Right renal cortex interstitium (tissue), 3 donors: ENCODE measurements at places on chromosomes 2 and 18.
A peak's percentile ranks its signal among the peaks of the same experiment; 100 is the strongest.

DNA sequence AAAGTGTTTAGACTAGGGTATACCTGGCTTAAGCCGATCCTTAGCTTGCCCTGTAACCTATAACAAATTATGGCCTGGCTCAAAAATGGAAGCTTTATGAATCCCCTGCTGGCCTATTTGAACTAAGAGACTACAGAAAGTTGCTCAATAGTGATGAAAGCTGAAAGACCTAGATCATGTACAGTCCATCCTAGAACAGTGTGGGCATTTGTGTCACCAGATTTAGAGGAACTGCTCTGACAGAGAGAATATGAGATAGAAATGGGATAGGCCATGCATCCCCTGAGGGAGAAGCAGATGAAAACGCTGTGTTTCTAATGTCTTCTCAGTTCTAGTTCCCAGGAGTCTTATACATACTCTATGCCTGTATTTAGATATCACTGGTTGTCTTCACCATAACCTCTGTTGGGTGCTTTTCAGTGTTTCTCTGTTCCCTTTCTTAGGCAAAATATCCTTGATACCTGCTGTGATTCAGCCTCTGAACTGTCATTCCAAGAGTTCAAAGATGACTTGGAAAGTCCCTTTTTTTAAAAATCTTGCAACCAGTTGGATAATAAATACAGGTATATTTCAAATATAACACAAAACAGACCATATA lies 246.9 kb upstream of the SLC39A10 start:
- no peak for DNase-seq

GRCh38 chr2:71901466-71901865 lies 246.2 kb downstream of the CYP26B1 start:
- no peak for DNase-seq

- DNase-seq = no peak
Measured at GRCh38 chr2:112848833-112849232, 12.3 kb upstream of the IL1B start.

- no peak for DNase-seq
Measured at GRCh38 chr2:207935121-207935990, 90.0 kb downstream of the PLEKHM3 start.

GRCh38 chr2:31151501-31151900 lies 13.3 kb upstream of the GALNT14 start:
- no peak for DNase-seq

DNA sequence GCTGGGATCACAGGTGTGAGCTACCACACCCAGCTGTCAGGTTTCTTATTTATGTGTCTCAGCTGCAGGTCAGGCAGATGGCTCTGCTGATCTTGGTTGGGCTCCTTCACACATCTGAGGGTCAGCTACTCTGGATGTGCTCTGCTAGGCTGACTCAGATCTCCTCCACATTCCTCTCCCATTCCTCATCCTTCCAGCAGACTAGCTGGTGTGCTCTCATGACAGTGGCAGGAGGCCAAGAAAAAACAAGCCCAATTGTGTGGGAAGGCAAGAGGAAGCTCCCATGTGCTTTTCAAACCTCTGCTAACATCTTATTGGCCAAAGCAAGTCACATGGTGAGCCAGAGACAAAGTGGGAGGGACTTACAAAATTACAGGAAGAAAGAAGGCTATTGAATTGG lies 11.7 kb upstream of the MSH6 start:
- no peak for DNase-seq

- DNase-seq = no peak
Measured at GRCh38 chr18:31056296-31056695, 13.8 kb upstream of the DSC3 start.

DNA sequence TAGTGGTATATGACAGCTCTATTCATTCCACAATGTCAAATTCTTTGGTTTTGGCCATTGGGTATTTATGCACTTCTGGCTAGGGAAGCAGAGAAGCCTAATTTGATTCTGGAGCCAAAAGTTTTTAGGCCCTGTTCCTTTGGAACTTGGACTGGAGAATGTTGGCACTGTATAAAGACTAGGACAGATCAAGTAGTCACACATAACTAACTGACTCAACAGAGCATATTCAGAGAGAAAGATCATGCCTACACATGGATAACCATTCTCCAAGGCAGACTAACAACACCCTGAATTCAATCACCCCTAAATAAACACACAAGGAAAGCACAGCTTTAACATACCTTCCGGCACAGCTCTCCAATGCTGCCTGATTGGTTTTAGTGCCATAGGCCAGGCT lies 62.9 kb downstream of the ARHGAP15 start:
- no peak for DNase-seq

- no peak for DNase-seq
Measured at GRCh38 chr2:223956300-223956699, 963 bp upstream of the MRPL44 start.

DNA sequence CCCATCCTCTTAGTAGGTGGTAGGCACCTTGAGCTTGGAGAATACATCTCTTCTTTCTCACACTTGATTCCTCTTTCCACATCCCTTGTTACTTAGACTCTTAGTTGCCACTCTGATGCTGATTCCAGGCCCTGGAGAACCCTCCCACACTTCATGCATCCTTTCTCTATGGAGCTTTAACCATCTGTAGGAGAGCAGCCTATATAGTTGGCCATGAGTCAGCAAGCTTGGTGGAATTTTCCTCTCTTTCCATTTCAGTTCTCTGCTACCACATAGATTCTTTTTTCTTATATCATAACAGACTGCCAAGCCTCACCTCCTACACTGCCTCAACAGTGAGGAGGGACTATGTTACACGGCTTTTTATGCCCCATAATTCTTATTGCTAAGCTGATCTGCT lies 851.6 kb upstream of the CDH2 start:
- DNase-seq = no peak

- DNase-seq = no peak
Measured at GRCh38 chr2:221533299-221533698, 38.8 kb downstream of the EPHA4 start.

GRCh38 chr2:140624200-140624599 lies 1506.6 kb downstream of the LRP1B start:
- no peak for DNase-seq

DNA sequence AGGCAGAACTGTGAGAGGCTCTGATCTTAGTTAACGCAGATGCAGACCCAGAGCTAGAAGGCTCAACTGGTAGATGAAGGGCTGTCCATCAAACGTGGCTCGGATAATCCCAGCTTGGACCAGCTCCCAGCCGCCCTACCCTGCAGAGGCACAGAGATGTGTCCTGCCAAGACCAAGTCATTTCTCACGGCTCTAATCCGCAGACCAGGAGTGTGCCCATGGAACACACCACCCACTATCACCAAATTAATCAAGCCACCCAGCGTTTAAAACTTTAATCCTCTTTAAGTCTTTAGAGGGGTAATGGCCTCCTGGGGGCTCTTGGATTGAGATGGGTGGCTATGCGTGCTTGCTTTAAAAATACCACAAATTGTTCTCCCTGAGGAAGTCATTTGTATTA lies 17.5 kb downstream of the LYPD1 start:
- no peak for DNase-seq

DNA sequence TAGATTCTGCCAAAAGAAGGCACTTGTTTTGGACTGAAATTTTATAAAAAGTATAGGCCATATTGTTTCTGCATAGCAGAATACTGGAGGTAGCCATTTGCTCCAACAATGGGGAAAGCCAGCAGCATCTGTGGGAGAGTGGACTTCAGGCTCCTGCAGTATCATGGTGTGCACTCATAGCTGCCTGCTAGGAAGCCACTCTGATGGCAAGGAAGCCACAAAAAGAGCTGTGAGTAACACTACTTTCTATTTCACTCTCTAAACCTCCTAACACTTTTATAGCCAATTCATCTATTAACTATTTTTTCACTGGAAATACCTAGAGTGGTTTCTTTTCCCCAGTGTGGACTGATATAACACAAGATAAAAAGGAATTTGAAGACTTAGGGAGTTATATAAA lies 144.4 kb upstream of the KCNJ3 start:
- DNase-seq = no peak

GRCh38 chr18:44589693-44590355 lies 90.9 kb upstream of the SETBP1 start:
- DNase-seq = no peak

DNA sequence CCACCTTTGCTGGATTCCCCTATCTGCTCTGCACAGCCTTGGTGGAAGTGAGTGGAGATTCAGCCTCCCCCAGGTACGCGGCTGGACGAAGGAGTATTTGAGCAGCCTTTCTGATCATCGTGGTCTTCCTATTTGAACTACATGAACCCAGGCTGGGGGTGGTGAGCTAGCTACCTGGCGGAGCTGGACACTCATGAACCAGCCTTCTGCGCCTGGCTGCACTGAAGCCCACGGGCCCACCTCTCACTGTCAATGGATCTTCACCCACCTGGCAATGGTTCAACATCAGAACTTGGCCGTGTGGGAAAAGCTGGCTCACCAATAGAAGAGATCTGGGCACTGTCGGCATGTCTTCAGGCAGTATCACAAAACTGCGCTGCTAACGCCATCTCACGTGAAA lies 35.4 kb downstream of the ANKMY1 start:
- no peak for DNase-seq

- no peak for DNase-seq
Measured at GRCh38 chr2:169598982-169599381, 14.8 kb downstream of the PPIG start.

DNA sequence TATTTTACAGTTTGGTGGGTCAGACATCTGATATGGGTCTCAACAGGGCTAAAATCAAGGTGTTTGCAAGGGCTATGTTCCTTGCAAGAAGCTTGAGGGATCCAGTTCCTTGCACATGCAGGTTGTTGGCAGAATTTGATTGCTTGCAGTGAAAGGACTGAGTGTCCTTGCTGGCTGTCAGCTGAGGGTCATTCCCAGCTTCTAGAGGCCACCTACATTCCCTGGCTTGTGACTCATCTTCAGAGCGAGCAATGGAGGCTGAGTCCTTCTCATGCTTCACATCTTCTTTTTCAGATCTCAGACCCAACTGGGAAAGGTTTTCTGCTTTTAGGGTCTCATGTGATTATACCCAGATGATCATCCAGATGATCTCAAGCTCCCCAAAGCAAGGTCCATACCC lies 12.4 kb downstream of the MEX3C start:
- no peak for DNase-seq

GRCh38 chr2:166373539-166373938 lies 2.2 kb downstream of the SCN9A start:
- DNase-seq = no peak

DNA sequence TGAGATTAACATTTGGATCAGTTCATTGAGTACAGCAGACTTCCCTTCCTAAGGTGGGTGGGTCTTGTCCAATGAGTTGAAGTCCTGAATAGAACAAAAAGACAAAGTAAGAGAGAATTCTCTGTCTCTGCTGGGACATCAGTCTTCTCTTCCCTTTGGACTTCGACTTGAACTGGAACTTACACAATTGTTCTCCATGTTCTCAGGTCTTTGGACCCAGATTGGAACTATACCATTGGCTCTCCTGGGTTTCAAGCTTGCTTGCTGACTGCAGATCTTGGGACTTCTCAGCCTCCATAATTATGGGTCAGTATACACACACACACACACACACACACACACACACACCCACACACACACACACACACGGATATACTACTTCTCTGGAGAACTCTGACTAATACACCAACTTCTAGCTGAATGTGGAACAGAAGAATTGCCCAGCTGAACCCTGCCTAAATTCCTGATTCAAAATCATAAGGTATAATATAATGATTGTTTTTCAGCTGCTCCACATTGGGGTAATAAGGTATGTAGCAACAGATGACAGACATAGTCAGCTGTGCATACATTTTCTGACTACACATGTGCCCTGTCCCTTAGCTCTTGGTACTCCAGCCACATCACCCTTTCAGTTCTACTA lies 214.0 kb downstream of the TGIF1 start:
- no peak for DNase-seq

GRCh38 chr2:196983934-196984333 lies 57.4 kb upstream of the PGAP1 start:
- no peak for DNase-seq

GRCh38 chr2:83081826-83082690 lies 1377.0 kb downstream of the SUCLG1 start:
- peak; percentile 38 for DNase-seq

GRCh38 chr18:9234528-9234927 lies 97.9 kb downstream of the ANKRD12 start:
- DNase-seq = no peak

DNA sequence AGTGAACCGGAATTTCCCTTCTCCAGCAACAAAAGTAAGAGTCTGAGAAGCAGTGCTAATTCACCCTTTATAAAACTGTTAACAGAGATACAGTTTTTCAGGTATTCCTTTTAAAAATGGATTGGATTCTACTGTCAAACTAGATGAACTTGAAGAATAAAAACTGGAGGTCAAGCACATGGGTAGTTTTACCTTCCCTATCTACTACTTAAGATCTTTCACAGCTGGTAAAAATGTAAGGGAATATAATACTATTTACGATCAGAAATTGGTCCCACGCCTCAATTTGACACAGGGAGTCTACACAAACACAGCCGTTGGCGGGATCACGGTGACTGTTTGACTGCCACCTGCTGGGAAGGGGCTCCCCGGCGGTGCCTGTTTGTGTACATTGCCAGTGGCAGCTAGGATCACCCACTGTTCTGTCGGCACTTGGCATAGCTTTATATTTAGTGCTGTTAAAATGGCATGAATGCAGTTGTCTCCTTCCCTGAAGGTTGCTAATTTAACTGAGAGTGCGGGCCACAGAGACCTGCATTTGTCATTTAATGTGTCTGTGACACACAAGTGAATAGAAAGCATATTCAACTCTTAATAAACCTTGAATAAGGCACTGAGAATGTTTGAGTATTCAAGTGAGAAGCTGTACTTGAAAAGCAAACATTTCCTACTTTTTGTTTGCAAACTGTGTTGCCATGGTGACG lies 59.5 kb downstream of the ABCG8 start:
- no peak for DNase-seq

GRCh38 chr2:85064927-85065577 lies 68.1 kb upstream of the TCF7L1 start:
- DNase-seq = no peak

DNA sequence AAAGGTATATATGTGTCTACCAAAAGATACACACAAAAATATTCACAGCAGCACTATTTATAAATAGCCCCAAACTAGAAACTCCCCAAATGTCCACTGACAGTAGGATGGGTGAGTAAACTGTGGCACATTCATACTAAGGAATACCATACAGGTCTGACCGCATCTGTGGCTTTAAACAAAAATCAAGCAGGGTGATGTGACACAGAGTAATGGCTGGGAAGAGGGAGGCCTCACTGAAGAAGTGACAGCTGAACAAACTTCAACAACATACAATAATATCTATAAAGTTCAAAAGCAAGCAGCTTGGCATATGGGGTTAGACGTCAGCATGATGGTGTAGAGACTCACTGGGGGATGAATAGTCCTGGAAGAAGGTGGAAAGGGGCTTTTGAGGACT lies 115.1 kb upstream of the PPP1CB start:
- DNase-seq = no peak

GRCh38 chr2:86821306-86821705 lies 30.6 kb upstream of the CD8A start:
- no peak for DNase-seq

GRCh38 chr18:22303927-22304326 lies 113.8 kb downstream of the CTAGE1 start:
- no peak for DNase-seq

DNA sequence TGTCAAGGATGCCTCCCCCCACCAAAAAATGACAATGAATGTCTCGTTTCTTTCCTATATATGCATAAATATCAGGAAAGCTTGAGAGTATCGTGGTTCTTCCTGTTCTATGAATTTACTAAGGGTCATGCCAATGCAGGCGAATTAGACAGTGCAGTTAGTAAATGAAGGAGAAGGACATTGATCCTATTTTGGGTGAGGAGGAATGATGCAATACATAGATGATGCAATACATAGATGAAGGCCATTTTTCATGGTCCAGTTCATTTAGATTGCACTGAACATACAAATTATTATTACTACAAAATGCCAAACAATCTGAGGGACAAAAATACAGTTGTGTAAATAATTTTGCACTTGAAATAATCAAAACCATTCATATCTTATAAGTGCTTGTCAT lies 1265.0 kb downstream of the LRP1B start:
- DNase-seq = no peak
